NCI-H1436 (cell line): ENCODE measurements at places on chromosomes 11 and 22.

- DNase-seq = no peak
Measured at GRCh38 chr11:12086271-12087074, 23.9 kb upstream of the MICAL2 start.

- DNase-seq = no peak
Measured at GRCh38 chr22:45904236-45904635, 72.7 kb downstream of the WNT7B start.

DNA sequence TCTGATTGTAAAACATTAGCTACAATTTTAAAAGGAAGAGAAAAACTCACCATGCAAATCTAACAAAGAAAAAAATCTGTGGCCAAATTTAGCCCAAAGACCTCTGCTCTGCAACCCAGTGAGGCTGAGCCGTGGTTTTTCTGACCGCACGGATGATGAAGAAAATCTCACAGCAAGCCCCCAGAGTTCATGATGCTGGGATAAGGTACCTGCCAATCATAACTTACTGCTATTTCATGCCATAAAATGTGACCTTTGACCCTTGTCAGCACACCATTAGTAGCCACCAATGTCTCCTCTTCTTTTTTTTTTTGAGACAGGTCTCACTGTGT is 11.1 kb downstream of the CERK start:
- DNase-seq = no peak

GRCh38 chr11:124123622-124124021 is 8.4 kb downstream of the VWA5A start:
- peak; percentile 1 for DNase-seq

DNA sequence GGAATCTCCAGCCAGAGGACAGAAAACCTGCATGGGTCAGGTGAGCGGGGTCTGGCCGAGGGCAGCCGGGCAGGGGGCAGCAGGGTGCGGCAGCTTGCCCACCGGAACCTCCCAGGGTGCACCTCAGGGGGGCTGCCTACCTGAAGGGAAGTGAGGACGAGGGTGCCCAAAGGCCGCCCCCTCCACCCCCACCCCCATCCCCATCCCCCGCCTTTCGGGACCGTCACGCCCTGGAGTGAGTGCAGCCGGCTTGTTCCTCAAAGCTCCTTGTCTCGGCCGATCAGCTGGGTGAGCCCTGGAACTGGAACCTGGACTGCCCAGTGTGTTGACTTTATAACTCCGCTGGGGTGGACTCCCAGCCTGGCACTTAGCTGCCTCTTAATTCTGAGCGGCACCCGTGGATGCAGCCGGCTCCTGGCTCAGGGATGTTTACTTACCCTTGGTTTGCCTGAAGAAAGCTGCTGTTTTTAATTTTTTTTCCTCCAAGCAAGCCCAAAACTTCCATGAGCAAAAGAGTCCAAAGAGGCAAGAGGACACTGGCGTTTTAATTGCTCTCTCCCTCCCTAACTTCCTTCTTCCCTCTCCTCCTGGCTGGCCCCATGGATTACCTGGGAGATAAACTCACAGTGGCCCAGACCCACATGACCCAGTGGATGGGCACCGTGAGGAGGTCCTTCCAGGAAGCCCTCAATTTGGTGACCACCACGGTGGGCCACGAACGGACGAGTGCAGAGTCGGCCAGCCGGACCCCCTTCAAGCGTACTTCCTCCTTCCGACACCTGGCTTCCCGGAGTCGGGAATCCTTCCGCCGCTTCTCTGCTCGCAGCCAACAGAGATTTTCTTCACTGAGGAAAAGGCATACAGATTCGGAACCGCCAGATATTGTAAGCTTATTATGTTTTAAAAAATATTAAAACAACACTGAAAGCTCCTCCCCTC is 87.8 kb upstream of the CRYBB3 start:
- no peak for DNase-seq

DNA sequence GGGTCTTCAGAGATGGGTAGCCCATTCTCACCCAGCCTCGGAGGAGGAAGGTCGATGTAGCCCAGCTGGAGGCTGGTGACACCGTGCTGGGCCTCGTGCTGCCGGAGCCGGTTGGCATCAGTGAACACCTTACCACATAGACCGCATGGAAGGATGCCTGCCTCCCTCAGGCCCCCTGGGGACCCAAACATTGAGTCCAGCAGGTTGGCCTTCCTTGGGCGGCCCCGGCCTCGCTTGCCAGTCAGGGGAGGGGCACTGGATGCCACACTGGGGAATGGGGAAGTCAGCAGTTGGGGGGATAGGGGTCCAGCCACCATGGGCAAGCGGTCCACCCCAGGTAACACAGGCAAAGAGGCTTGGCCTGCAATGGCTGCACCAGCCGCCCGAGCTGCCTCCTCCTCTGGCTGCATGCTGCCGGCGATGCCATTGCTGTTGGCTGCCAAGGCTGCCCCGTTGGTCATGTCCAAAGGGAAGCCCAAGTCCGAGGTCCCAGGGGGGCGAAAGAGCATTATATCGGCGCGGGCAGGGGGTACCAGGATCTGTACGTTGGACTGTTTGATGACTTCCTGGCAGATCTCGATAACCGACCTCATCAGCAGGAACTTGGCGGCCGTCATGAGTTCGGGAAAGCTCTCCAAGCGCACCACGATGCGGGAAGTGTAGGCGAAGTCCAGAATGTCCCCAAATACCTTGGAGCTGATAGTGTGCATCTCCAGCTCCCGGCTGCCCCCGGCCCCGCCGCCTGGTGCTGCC is 1.4 kb downstream of the PATZ1 start:
- peak; percentile 8 for DNase-seq

- DNase-seq = no peak
Measured at GRCh38 chr11:104736502-104736901, 161.8 kb downstream of the CASP12 start.

- no peak for DNase-seq
Measured at GRCh38 chr11:95917193-95918036, 6.5 kb downstream of the MTMR2 start.

GRCh38 chr11:733072-733471 is 14.2 kb upstream of the TALDO1 start:
- no peak for DNase-seq

DNA sequence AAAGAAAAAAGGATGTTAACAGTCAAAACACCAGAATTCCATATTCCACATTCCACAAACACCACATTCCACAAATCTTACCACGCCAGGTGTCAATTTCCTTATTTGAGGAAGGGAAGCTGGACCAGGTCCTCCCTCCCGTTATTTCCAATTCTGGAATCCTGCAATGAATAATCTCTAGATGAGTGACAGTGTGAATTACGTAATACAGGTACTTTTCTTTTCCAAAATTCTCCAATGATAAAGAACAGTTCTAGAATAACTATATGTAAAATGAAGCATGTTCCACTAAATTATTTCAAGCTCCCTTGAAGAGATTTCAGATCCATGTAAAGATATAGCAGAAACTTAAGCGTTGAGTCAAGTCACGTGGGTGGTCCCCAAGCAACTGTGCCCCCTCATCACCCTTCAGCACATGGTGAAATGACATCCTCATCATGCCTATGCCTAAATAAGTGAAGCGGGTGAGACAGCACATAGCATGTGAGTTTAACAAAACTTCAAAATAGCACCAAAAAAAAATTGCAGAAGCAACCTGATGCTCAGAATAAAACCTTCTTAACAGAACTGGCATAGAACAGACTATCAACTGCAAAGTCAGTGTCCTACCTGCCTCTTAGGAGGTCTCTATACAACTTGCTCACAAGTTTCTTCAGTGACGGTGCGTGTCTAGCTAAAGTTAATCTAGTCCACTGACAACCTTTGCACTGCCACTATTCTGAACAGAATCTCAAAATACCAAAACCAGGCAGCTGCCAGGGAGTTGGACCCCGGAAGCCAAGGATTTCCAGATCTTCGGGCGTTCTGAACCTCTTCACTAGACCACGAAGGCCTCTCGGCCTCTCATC is 876 bp downstream of the NFRKB start:
- DNase-seq = no peak

GRCh38 chr11:113329725-113330124 is 15.3 kb downstream of the TTC12 start:
- no peak for DNase-seq
